HCEC 1CT (cell line): ENCODE measurements at places on chromosomes 3 and 15.

GRCh38 chr3:81500039-81500438, 261.4 kb downstream of the GBE1 start:
- no peak for DNase-seq

- DNase-seq, result peak; percentile 73
Observed at GRCh38 chr3:55189359-55189801, 261.5 kb upstream of the LRTM1 start.

GRCh38 chr3:36992806-36993325, at the start of gene EPM2AIP1:
EPM2AIP1 (minus strand) TSS chr3:36993131; CDS start chr3:36993077, 54 bp downstream.
- DNase-seq, result peak; percentile 100

DNA sequence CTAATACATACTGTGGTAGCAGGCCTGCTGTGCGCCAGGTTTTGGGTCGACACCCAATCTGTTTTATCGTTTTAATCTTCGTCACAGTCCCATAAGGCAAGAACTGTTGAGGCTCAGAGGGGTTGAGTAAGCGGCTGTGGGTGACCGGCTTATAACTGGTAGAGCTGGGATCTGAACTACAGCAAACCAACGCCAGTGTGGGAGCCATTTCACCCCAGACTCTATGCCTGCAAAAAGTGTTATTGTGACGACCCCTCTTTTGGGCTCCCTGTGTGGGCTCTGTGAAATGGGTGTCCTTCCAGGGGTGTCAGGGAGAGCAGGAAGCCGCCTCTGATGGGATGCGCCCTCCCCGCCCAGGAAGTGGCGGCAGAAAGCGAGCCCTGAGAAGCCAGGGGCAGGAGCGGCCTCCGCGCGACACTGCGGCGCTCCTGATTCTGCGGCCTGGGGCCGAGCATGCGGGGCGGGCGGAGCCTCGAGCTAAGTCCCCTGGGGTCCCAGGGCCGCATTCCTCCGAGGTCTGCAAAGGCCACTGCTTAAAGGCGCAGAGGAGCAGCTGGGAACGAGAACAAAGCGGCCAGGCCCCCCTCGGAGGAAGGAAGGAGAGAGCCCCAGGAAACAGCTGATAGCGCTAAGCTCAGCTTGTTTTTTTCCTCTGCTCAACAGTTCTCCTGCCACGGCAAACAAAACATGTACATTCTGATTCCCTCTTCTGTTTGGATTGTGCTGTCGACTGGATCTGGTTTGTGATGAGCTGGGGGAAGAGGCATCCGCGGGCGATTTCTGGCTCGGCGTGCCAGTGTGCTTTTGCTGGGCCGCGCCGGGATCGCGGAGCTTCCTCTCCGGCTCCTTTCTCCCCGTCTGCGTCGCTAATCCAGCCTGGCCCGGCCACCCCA, 33.9 kb downstream of the GRK7 start:
- DNase-seq, result no peak

- no peak for DNase-seq
Observed at GRCh38 chr3:14152233-14152962, 26.0 kb downstream of the XPC start.

DNA sequence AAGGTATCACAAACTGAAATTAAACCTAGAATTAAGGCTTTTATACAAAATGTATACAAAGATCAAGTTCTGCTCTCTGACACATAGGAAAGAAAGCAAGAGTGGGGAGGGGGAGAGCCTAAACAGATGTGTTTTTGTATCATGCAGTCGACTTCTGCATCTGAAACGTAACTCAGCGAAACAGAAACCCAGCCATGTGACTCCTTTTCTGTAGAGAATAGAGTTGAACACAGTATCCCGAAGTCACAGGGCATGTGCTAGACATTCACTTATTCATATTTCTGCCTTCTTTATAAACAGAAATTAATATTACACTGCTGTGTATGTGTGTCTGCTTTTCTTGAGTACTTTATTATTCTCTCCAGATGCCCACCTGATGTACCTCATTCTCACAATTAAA, 121.0 kb downstream of the PDZRN3 start:
- no peak for DNase-seq

GRCh38 chr3:53346922-53347260, 452 bp downstream of the DCP1A start:
- no peak for DNase-seq

DNA sequence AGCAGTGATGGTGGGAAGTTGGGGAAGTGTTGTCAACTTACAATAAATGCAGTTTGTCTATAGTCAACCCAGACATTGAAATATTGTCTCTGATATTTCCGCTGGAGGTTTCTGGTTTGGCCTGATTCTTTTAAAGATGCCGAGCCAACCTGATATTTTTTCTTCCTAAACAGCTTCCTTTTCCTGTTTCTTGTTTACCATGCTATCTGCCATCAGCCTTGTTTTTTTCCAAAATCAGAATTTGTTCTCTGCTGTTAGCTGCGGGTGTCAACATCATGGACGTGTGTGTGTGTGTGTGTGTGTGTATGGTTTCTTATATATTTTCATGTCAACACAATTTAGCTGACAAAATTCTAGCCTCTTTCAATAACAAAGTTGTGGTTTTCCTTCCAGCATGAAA, 41.2 kb upstream of the XCR1 start:
- DNase-seq, result no peak

GRCh38 chr15:69578787-69579583, 126.4 kb downstream of the RPLP1 start:
- DNase-seq, result no peak

GRCh38 chr3:11582191-11582968, 61.3 kb downstream of the VGLL4 start:
- DNase-seq, result peak; percentile 57

- DNase-seq, result peak; percentile 34
Observed at GRCh38 chr15:77107531-77108355, 36.8 kb upstream of the TSPAN3 start.

- peak; percentile 72 for DNase-seq
Observed at GRCh38 chr3:165669504-165669903, 167.7 kb downstream of the BCHE start.
